ENCODE measurements at places on chromosomes 13 and 19.

DNA sequence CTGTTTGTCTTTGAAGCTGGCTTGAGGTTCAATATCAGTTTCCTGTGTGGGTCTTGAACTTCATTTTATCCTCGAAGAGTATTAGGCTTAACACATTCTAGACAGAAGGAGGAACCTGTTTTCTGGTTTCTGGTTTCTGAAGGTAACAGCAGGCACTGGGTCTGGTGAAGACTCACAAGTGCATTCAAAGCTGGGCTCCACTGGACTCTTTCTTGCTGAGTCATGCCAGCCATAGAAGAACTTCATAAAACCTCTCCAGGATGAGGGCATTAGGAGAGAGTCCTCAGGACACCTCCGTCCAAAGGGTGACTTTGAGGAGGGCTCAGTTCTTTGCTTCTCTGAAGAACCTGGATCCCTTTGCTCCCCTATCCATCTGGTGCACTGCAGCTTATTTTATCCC, 668.6 kb upstream of the SLC10A2 start:
- DNase-seq = no peak

DNA sequence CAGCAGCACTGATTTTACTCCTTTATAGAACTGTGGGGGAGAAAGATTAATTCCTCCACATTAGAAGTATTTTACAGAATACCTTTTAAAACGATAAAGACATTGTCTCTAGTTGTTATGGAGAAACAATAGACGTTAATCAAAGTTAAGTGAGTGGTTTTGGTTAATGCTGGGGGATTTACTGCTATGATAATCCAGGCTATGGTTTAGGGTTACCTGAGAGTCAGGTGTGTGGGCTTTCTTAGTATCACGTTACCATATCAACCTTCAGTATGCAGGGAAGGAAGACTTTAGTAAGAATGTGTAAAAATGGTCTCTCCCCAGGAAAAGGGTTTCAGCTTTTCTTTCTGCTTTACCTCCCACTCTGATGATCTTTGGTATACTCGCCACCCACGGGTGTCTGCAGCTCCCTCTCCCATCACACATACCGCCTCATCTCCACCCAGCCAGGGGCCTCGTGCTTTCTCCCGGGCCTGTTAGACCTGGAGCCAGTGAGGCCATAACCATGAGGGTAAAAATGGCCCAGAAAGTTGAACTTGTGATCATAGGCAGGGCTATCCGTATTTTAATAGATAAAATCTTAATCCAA, 45.6 kb upstream of the WDFY2 start:
- no peak for DNase-seq

- DNase-seq = peak; percentile 81
Measured at GRCh38 chr19:4811328-4812131, 20.0 kb downstream of the TICAM1 start.

- no peak for DNase-seq
Measured at GRCh38 chr13:31310786-31311185, 111.0 kb downstream of the B3GLCT start.

DNA sequence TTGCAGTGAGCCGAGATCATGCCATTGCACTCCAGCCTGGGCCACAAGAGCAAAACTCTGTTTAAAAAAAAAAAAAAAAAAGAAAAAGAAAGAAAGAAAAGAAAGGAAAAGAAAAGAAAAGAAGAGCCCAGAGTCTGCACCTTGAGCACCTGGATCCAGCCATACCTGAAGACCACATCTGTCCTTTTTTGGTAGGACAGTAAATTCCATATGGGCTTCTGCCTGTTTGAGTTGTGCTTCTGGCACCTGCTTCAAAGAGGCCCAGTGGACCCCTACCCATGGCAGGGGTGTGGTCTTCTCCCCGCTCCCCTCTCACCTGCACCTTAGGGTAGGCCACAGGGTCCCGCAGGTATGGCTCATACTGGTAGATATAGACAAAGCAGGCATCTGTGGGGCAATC, 5.8 kb downstream of the TM6SF2 start:
- DNase-seq = no peak

DNA sequence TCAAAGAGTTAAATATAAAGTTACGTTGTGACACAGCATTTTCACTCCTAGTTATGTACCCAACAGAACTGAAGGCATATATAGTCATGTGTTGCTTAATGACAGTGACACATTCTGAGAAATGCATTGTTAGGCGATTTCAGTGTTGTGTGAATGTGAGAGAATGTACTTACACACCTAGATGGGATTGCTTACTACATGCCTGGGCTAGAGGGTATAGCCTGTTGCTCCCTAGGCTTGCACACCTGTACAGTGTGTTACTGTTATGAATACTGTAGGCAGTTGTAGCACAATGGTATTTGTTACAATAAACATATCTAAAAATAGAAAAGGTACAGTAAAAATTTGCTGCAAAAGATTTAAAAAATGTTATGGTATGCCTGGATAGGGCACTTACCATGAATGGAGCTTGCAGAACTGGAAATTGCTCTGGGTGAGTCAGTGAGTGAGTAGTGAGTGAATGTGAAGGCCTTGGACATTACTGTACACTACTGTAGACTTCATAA, 89.2 kb downstream of the DHRS12 start:
- no peak for DNase-seq

- no peak for DNase-seq
Measured at GRCh38 chr19:6718111-6718740, 2.2 kb downstream of the C3 start.

GRCh38 chr13:37109051-37109678, 3.7 kb upstream of the CSNK1A1L start:
- DNase-seq = no peak

DNA sequence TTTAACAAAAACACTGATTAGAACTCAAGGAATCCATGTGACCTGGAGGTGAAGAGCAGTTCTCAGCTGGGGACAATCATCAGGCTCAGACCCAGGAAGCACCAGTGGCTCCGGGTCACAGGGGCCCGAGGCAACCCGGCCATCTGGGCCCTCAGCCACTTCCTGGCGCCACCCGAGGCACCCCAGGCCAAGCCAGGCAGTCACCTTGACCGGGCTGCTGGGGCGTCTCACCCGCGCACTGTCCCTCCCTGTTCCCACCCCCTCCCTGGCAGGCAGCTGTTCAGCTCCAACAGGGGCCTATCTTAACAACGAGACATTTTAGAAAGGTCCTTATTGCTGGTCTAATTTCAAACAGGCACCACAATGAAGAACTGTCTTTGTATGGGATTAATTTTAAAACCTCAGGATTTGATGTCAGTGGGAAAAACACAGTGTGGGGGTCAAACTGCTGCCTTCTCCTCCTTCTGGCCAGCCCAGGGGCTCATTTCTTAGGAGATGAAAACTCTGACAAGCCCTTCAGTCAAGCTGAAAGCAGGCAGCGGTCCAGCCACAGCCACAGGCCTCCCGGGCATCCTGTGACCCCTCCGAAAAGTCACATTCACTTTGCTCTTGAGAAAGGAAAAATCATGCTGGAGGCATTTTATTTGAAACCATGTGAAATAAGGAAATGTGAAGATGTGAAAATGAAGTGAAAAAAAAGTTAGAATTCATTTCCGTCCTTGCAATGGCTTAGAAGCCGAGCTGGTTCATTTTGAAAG, 83.3 kb downstream of the KCTD15 start:
- DNase-seq = no peak

- DNase-seq = no peak
Measured at GRCh38 chr19:3118232-3119070, 17.4 kb upstream of the GNA15 start.

- no peak for DNase-seq
Measured at GRCh38 chr19:54312436-54313377, at the start of gene LILRA5. Gene LILRA5, minus strand, starts transcription at chr19:54313166. Its CDS starts 147 bp downstream, at chr19:54313019.

GRCh38 chr19:33311326-33311682, 9.0 kb upstream of the CEBPA start:
- no peak for DNase-seq

GRCh38 chr13:50999641-51000040, 90.0 kb downstream of the RNASEH2B start:
- DNase-seq = no peak

- peak; percentile 15 for DNase-seq
Measured at GRCh38 chr19:48190288-48190884, 19.9 kb downstream of the ZSWIM9 start.

GRCh38 chr13:46197299-46198048, 14.3 kb upstream of the LRRC63 start:
- no peak for DNase-seq

GRCh38 chr13:62092949-62093348, 677.3 kb upstream of the PCDH20 start:
- no peak for DNase-seq

DNA sequence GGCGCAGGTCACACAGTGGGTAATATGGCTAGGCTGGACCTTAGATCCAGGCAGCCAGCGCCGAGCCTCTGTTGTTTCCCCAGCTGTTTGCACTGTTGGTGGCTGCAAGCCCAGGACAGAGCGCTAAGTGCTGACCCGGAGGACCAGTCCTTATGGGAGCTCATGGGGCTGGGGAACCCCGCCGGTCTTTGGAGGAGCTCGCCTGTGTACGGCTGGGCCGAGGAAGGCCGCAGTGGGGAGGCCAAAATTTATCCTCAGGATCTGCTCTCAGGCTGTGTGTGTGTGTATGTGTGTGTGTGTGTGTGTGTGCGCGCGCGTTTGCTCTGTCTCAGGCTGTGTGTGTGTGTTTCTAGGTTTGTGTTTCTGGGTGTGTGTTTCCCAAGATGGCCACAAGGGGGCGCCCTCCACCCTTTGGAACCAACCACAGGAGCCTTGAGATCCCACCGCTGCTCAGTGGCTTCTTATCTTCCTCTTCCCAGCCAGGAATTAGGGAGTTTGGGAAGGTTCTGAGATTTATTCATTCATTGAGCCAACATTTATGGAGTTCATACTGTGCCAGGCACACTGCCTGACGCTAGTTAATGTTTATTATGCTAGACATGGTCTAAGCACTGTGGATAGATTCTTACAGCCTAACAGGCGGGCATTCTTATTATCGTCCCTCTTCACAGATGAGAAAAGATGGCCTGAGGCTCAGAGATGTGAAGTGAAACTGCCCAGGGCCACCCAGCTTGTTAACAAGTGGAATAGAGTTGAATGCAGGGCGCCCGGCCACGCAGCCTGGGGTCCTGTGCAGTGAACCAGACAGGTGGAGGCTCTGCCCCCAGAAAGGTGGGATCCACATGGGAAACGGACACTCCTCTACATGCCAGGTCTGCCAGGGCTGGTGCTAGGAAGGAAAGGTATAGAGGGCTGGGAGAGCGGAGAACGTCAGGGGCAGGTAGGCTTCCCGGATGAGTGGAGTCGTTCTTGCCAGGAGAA, 13.0 kb downstream of the PGLYRP1 start:
- peak; percentile 34 for DNase-seq

DNA sequence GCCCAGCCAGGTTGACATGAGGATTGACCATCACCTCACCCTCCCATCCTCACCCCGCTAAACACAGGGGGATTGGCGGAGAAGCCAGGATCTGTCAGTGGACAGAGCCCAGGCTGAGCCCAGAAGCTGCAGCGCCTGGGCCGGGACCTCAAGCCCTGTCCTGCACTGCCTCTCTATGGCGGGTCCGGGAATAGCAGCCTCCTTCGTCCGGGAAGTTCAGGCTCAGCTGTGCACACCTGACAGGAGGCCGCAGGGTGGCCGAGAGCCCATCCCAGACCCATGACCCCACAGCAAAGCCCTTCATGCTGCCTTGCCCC, 67.8 kb downstream of the SPACA7 start:
- DNase-seq = no peak

DNA sequence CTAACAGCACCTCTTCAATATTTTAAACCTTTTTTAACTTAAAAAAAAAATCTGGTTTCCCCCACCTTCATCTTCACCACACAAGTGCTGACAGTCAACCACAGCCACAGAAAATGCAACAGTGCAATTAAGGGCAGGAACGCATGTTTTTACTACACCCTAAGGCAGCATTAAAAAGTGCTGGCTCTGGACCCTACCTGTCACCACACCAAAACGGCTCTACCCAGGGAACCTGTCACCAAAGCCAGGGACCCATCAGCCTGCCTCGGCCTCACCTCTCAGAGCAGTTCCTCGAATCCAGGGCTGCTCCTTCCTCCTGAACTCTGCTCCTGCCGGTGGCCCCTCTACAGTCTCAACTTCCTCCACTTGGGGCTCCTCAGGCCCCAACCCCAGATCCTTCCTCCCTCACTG, 22.5 kb upstream of the SLC35E1 start:
- DNase-seq = no peak

GRCh38 chr13:51113186-51113881, 2.3 kb upstream of the C13orf42 start:
- DNase-seq = no peak

GRCh38 chr13:113863524-113864272, at the start of gene GAS6:
Gene GAS6, minus strand, starts transcription at chr13:113864076. Its CDS starts 156 bp downstream, at chr13:113863920.
- no peak for DNase-seq

DNA sequence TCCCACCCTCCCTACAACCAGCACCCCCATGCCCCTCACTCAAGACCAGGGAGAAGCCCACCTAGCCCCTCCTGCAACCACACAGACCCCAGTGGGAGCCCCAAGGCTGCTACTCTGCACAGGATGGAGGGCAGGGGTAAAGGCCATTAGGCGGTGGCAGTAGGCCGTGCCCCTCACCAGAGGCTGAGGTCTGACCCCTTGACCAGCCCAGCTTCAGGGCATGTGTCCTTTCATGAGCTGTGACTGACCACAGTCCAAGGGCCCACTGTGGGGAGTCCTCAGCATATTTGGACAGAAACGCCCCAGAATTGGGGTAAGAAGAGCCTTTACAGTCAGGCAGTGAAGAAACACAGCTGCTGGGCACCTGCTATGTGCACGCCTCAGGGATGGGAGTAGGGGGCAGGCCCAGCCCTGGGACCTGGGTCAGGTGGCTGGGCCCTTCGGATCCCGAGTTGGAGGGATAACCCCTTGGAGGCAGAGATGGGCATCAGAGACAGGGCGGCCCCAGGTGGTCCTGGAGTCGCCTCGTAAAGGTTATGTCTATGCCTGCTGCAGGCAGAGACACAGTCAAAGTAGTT, 1.7 kb upstream of the RPS5 start:
- no peak for DNase-seq

GRCh38 chr13:75145927-75146326, 336.0 kb downstream of the TBC1D4 start:
- DNase-seq = no peak

- peak; percentile 62 for DNase-seq
Measured at GRCh38 chr19:1279782-1280341, 4.5 kb downstream of the FAM174C start.

GRCh38 chr13:50451609-50452008, 391.9 kb downstream of the DLEU7 start:
- DNase-seq = no peak

GRCh38 chr13:74674720-74675119, 540.5 kb upstream of the KLF12 start:
- DNase-seq = no peak
